ENCODE measurements at places on chromosomes 2 and 18.

- no peak for DNase-seq
These were observed 42.8 kb downstream of the ITSN2 start for GRCh38 chr2:24317491-24317920.

GRCh38 chr2:81583311-81584108 is 1279.0 kb upstream of the LRRTM1 start:
- no peak for DNase-seq

DNA sequence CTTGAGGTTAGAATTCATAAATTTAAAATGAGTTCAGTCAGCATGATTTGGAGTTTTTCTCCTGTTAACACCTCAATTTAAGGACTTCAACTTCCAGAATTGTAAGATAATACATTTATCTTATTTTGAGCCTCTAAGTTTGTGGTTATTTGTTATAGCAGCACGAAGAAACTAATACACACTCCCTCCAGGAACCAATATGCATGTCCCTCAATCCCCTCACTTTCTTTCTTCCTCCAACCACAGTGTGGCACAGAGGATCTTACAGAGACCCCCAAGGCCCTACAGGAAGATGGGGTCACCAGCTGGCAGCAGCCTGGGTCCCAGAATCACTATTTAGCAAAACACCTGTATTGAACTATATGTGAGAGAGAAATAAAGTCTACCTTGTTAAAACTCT is 242.0 kb downstream of the RAD51AP2 start:
- no peak for DNase-seq

GRCh38 chr2:74253306-74253970 is 55.0 kb downstream of the MTHFD2 start:
- no peak for DNase-seq

DNA sequence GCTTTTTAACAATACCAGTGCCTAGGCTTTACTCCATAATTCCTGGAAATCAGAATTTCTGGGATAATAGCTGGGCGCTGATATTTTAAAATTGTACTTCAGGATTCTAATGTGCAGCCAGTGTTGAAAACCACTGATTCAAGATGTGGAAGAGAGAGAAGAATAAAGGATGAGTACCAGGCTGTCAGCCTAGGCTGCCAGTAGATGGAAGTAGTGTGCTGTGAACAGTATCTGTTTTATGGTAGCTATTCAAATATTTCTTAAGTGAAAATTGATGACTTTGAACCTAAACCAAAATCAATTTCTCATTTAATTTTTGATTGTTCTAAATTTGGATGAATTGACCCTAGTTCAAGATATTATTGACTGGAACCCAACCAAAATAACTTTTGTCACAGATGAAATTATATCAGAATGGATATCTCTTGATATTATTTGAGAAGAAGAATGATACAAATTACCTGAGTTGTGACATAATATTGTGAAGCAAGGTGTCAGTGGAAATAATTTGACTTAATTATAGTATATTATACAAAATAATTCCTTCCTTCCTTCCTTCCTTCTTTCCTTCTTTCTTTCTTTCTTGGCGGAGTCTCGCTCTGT is 88.0 kb downstream of the COMMD1 start:
- no peak for DNase-seq

DNA sequence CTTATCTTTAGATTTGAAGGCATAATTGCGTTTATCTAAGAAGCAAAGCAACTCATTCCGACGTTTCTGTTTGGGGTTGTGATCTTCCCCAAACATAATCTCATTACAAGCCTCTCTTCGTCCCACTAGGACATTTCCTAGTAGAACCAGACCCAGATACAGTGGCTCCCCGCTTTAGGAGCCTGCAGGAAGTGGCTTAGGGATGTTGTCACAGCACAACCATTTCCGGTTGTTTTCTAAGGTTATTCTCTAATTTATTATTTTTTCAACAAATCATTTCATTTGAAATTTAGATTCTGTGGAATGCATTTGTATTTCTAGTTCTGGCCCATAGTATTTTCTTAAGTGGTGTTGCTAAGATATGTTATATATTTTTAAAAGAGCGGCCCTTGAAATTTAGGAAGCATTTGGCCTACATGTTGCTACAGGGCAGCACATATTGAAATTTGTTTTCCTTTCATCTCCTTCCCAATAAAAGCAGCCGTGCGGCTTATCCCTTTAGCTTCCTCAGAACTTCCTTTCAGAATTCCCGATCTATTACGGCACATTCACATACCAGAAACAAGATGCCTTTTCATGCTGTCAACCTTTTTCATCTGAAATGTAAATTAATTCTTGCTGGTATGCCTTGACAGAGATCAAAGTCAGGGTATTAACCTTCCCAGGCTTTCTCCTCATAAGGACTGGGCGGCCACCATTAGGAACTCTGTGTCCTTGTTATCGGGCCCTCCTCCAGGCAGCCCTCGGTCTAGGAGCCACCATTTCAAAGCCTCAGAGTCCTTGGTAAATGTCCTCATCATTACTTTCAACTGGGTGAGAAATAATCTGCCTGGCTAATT is 210.9 kb upstream of the SP5 start:
- DNase-seq, result no peak

GRCh38 chr18:65936678-65937077 is 185.9 kb downstream of the CDH7 start:
- DNase-seq, result no peak

GRCh38 chr2:15059870-15060512 is 427.5 kb downstream of the LRATD1 start:
- DNase-seq, result no peak

- no peak for DNase-seq
These were observed 28.3 kb downstream of the MTHFD2 start for GRCh38 chr2:74226648-74227213.

DNA sequence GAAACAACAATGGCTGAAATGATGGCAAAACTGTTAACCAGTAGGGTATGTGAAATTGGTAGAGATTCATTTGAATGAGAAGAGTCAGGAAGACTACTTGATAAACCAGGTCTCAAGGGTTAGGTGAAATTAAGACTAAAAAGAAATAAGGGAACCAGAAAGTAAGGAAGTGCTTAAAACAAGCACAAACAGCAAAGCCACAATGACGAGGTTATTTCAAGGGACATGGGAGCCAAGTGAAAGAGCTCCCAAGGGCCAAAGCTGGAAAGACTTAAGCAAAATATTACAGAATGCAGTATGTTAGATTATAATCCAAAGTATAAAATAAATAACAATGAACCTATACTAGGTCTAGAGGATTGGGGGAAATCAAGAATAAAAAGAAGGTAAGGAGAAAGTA is 19.3 kb upstream of the CD302 start:
- DNase-seq, result no peak

GRCh38 chr2:149692961-149693396 is 105.4 kb upstream of the MMADHC start:
- DNase-seq, result no peak

DNA sequence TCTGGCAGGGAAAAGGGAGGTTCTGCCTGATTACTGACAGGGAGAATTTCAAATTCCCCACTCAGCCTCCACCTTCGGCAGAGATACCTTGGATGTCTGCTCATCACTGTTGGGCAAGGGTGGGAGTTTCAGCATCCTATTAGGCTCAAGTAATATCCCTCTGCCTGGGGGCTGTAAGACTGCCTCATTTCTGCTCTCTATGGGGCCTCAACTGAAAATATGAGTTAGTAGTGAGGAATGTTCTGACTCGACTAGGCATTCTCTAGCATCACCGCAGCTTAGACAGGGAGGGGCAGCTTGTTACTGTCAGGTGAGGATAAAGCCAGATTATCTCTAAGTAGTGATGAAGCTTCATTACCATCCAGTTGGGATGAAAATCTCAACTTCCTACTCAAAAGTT is 87.7 kb upstream of the LRP1B start:
- DNase-seq, result no peak

DNA sequence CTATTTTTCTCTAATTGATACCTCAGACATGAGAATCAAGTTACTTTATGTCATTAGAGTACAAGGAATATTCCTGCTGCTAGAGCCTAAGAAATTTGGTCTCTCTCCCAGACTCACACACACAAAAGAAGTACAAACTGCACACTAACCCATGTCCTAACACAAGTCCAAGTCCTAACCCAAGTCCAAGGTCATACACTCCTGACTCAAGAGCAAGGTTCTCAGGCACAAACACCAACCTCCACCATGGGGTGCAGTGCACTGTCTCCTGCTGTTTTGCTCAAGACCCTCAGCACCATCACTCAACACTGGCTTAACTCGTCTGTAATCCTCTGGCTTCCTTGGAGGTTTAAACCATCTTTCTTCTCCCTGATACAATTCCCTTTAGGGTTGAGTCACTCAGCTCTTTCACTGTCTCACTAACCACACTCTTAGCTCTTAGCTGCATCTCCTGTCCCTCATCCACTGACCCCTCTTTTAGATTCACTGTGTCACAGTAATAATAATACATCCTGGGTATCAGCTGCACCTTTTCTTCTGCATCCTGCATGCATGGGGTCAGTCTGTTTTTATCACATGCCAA is 129.8 kb downstream of the BCL2L11 start:
- no peak for DNase-seq

GRCh38 chr2:31312898-31313297 is 78.9 kb downstream of the EHD3 start:
- DNase-seq, result no peak

DNA sequence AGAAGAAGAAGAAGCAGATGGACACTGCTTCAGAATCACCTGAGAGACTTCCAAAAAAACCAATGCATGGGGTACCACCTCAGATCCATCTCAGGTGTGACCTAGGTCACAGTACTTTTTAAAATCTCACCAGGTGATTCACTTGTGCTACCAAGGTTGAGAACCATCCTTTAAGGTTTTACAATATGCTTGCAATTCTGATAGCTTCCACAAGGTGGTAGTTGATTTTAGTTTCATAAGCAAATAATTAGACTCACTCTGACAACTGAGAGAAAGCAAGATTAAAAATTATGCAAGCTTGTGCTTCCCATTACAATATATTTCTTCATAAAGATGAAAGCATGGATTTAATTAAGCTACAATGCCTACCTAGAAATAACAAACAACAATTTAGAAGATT is 355.1 kb downstream of the EN1 start:
- DNase-seq, result no peak

GRCh38 chr2:26976237-26976636 is 5.8 kb downstream of the MAPRE3 start:
- DNase-seq, result no peak

DNA sequence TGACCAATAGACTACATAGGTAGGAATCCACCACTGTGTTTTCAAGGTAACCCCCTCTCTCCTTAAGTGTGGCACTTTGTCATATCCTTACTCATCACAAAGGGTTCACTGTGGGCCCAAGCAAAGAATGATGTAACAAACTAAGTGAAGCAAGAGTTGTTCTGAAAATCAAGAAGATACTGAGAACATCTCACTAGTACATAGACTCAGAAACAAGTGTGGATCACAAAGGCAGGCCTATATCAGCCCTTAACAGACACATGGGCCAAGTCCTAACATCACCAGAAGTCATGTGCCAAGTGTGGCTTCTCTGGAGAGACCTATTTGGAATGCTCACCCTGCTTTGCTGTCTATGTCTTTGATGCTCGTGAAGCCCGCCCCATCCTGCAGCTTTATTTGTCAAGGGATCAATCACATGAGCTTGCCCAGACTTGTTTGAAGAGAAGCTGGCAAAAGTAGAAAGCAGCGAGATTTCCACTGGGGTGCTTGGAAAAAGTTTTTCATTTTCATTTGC is 131.2 kb upstream of the TTC39C start:
- DNase-seq, result no peak

DNA sequence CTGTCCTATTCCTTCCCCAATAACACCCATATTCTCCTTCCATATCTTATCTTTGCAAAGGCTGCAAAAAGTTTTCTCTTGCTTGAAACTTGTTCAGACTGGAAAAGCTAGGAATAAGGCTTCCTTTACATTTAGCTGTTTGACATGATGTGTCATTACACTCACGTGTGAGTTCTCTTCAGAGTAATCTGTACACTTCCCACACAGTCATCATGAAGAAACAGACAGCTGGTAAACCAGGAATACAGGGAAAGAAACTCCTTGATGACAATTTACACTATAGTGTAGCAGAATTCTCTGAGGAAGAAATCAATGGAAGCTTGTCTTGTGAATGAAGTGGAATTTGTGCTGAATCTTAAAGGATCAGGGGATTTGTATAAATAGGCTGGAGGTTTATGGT is 628.6 kb upstream of the CDH2 start:
- no peak for DNase-seq

Measured in T-helper 22 cell (primary cell).